ENCODE measurements at places on chromosomes 4 and X.

GRCh38 chr4:101201421-101201820, 145.9 kb downstream of the PPP3CA start:
- DNase-seq: peak; percentile 54

- no peak for DNase-seq
Measured at GRCh38 chr4:24917076-24917856, 4.4 kb upstream of the CCDC149 start.

DNA sequence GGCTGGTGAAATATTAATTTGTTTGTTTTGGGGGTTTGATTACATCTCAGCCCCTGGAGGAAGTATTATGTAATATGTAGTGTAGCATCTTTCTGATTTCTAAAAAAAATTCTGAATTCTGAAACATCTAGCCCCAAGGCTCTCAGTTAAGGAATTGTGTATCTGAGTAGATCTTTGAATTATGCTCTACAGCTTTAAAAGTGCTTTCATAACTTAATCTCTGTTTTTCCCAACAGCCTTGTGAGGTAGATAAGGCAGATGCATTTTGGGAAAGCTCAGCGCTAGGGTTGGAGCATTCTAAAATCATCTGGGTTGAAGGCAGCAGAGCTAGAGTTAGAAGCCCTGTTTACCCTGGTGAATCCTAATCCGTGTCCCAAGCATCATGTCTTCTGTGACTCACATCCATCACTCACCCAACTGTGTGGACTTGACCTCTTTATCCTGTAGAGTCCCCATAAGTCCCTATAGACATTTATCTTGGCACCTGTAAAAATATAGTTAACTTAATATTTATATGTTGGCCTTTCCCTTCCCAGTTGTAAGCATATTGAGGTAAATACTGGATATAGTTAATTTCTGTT, 49.8 kb downstream of the FNIP2 start:
- no peak for DNase-seq

DNA sequence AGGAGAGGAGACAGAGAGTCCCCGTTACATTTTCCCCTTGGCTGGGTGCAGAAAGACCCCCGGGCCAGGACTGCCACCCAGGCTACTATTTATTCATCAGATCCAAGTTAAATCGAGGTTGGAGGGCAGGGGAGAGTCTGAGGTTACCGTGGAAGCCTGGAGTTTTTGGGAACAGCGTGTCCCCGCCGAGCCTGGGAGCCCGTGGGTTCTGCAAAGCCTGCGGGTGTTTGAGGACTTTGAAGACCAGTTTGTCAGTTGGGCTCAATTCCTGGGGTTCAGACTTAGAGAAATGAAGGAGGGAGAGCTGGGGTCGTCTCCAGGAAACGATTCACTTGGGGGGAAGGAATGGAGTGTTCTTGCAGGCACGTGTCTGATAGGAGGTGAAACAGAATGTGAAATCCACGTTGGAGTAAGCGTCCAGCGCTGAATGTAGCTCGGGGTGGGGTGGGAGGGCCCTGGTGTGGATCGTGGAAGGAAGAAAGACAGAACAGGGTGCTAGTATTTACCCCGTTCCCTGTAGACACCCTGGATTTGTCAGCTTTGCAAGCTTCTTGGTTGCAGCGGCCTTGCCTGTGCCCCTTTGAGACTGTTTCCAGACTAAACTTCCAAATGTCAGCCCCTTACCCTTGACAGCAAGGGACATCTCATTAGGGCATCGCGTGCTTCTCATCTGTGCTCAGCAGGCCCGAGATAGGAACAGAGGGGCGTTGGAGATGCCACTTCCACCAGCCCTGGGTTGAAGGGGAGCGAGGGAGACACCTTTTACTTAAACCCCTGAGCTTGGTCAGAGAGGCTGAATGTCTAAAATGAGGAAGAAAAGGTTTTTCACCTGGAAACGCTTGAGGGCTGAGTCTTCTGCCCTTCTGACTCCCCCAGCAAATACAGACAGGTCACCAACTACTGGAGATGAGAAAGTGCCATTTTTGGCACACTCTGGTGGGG, 2.7 kb downstream of the SHOX start:
- DNase-seq: no peak

DNA sequence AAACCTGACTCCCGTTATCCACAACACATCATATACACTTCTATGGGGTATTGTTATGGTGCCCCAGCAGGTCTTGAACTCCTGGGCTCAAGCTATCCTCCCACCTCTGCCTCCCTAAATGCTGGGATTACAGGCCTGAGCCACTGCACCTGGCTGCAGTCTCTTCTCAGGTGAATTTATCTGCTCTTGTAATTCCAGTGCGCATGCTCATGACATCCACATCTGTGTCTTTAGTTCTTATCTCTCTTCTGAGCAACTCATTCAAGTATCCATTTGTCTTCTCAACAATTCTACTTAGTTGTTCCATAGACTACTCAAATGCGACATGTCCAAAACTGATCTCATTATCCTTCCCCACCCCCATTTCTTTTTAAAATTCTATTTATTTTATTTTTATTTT, 20.5 kb upstream of the MID2 start:
- no peak for DNase-seq

DNA sequence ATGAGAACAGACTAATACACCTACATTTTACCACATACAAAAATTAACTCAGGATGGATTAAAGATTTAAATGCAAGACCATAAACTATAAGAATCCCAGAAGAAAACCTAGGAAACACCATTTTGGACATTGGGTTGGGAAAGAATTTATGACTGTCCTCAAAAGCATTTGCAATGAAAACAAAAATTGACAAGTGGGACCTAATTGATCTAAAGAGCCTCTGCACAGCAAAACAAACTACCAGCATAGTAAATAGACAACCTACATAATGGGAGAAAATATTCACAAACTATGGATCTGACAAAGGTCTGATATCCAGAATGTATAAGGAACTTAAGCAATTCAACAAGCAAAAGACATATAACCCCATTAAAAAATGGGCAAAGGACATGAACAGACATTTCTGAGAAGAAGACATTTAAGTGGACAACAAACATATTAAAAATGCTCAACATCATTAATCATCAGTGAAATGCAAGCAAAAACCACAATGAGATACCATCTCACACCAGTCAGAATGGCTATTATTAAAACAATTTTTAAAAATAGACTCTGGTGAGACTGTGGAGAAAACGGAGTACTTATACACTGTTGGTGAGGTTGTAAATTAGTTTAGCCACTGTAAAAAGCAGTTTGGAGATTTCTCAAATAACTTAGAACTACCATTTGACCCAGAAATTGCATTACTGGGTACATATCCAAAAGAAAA, 221.7 kb upstream of the DIPK2B start:
- DNase-seq: no peak

DNA sequence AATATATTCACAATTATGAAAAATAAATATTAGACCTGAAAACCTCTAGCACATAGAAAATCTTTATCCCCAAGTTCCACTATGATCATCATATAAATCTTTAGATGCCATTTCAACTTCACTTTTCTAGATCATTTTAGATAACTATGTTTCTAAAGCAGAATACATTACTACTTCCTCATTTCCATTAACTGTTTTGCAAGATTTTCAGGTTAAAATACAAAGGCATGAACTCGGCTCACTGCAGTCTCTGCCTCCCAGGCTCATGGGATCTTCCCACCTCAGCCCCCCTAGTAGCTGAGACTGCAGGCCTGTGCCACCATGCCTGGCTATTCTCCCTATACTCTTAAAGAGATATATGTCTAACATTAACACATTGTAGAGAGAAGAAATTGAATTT, 1365.9 kb upstream of the AGA start:
- DNase-seq: no peak

DNA sequence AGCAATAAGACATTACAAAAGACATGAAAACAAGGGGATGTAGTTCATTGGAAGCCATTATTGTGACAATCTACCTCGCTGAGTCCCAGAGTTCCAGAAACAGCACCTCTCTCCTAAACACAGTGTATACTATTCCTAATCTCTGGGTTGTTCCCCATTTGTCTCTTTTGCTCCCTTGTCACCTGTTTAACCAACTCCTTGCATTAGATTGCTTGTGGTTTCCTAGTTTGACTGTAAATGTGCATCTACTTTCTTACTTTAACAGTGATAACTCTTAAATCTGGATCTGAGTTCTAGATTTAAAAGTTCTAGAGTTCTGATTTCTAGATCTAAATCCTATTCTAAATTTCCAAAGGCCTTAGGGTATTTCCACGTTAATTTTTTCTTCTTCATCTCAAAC, 71.6 kb upstream of the TET2 start:
- no peak for DNase-seq

DNA sequence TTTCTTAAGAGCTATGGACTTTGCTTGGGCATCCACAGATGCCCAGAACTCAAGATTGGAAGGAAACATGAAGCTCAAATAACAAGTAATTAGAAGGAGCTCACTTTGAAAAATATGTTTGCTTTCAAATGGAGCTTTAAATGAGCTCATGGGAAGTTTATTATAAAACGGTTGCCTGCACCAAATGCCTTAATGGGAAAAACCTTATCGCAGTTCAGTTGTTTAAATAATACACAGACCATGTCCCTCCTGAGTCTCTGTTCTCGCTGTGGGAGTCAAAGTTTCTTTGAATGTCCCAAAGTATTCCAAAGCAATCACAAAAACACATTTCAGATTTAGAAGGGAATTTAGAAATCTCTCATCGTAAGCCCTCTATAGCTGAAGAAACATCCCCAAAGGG, 31.6 kb upstream of the STIM2 start:
- DNase-seq: no peak

DNA sequence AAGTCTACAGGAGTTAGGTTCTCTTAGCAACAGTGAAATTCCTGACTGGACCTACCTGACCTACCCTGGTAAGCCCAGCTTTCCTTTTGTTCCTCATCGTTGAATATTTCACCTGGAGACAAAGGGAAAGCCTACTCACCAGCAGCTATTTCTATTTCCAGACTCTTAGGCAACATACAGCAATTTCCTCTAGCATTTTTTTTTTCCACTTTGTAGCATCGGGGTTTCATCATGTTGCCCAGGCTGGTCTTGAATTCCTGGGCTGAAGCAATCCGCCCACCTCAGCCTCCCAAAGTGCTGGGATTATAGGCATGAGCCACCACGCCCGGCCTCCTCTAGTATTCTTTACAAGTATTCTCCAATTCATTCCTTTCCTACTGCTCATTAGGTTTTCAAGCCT, 6.8 kb upstream of the S100G start:
- peak; percentile 55 for DNase-seq

DNA sequence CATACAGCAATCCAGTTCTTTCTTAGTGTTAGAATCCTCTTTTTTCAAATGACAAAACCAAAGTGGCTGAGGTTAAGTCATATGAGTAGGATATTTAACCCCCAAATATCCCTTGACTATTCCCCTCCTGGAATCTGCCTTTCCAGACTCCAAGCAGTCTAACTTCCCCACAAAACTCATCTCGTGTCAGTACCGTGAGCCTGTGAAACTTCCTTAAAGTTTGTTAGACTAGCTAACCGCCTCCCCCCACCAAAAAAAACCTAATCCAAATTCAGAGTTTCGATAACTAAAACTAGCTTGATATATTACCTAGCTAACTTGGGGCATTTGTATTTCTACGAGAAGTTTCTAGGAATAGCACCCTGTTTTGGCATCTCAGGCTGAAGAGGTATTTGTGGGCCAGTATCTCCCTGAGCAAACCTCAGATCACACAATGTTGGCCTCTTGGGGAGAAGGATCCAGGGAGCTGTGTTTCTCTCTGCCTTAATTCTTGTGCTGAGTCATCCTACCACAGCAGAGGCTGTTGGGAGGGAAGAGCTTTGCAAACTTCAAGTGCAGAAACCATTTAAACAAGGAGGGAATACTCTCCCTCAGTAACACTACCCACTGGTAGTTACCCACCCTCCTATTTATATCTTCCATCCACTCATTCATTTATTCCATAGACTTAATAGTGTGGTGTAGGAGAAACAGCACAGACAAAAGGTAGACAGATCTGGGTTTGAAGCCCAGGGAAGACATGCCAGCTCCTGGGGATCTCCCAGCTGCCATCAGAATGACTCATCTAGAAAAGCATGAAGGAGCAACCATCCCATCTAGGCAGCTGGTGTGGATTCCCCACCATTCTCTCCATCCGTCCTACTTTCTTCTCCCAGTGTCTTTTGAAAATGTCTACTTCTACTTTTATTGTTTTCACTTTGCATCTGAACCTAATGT, 39.3 kb upstream of the TXK start:
- peak; percentile 79 for DNase-seq

- peak; percentile 71 for DNase-seq
Measured at GRCh38 chr4:76984788-76985211, 35.2 kb downstream of the SEPTIN11 start.

DNA sequence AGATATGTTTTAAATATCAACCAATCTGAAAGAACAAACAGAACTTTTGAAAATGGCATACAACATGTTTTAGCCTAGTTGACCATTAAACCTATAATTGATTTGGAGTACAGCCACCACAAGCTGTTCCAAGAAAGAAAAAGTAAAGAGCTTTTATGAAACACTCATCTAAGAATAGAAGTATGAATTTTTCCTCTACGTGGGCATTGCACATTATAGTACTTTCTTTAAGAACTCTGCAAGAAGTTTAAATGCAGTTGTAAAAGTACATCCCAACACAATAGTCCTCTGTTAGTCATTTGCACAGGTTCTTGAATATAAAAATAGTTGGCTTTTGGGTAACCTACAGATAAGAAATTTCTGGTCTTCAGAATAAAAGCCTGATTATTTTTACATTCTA, 933.6 kb upstream of the ADGRL3 start:
- DNase-seq: no peak

- no peak for DNase-seq
Measured at GRCh38 chrX:69045616-69046345, 119.5 kb downstream of the PJA1 start.

- DNase-seq: no peak
Measured at GRCh38 chr4:954211-955020, 19.0 kb downstream of the DGKQ start.

DNA sequence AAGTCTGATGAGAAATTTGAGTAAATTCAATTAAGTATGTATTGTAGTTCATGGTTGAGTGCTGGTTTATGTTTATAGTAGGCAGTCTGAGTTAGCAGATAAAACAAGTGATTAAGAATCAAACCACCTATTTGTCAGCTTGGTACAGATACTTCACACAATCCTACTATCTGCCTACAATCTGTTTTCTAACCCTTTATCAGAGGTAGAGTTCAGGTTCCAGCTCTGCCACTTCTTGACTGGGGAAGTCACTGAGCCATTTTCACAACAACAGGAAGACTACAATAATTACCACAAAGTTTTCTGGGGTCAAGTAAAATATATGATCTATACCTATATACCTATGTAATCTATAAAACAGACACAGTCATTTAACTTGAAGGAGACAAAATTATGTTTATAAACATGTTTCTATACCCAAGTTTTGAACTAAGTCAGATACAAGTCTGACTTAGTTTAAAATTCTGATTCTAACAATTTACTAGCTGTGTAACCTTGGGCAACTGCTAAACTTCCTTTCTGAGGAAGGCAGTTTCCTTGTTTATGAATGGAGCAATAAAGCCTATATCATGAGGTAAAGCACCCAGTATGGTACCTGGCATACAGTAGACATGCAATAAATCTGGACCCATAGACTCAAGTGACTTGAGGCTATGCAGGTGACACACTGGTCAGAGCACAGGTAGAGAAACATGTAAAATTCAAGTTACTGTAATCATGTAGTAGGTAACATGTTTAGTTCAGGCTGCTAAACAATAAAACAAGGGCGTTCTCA, 37.2 kb upstream of the BDH2 start:
- DNase-seq: no peak

GRCh38 chr4:76445911-76446310, 10.9 kb downstream of the SHROOM3 start:
- DNase-seq: no peak

- DNase-seq: no peak
Measured at GRCh38 chr4:6232836-6233785, 32.8 kb upstream of the JAKMIP1 start.

GRCh38 chr4:138445098-138445497, 202.9 kb upstream of the SLC7A11 start:
- no peak for DNase-seq

All from MCF 10A (cell line).